Right lung (tissue), 10 donors: ENCODE measurements at places on chromosomes 7 and 10. TPM values are rescaled to one million over a fixed set of nuclear protein-coding genes. Genes with fewer than 3 reads are reported as not detected.

AKR1C8 gene
- polyA plus RNA-seq = not detected

PLPP4 gene
- polyA plus RNA-seq = not detected

ACBD7 gene
- polyA plus RNA-seq = 3.7 TPM

FGL2 gene
- polyA plus RNA-seq = 8.9 TPM

CTBP2 gene
- polyA plus RNA-seq = 77.4 TPM

ZNF117 gene
- polyA plus RNA-seq = 77.0 TPM

CDHR1 gene
- 0.31 TPM for polyA plus RNA-seq

BTRC gene
- 22.7 TPM for polyA plus RNA-seq

CDNF gene
- 3.2 TPM for polyA plus RNA-seq

DNA sequence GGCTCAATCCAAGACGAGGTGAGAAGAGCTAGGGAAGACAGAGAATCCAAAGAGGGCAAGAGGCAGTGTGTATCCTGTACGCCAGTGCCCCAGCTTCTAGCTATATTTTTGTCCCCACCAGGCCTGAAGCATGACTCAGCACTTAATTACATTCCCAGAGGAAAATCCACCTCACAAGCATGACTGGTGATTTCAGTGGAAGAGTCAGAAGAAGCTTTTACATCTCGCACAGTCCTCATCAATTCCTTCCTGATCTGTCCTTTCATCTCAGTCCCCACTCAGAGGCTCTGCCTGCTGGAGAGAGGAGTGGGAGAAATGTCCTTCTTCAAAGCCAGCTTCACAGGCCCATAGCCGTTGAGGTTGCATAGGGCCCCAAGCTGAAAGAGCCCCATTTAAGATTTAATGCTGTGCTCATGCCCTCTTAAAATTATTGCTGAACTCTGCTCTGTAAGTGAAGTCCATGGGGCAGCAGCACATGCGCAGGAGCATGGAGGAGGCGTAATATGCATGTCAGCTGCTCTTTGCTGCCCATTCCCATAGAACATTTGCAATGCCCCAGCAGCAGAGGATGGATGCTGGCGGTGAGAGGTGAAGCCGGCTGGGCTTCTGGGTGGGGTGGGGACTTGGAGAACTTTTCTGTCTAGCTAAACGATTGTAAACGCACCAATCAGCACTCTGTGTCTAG lies 39.0 kb upstream of the AOAH start:
- DNase-seq = no peak

- no peak for DNase-seq
Observed at GRCh38 chr10:54470324-54470631, 330.8 kb downstream of the PCDH15 start.

DNA sequence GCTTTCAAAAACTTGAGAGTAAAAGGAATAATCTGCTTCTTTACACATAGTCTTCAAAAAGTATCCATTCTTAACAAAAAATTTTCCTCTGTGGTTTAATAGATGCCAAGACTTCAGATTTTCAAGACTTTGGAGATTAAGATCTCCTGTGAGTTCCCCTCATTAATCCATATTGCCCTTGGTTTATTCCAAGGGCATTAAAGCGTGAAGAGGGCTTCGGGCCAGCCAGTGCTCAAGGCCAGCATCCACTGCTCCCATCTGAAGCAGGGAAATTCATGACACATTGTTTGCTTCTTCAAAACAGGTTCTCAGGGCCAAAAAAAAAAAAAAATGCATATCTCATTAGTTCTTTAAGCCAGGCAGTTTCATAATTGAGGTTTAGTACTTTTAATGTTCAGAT lies 137.3 kb upstream of the RHOBTB1 start:
- DNase-seq = peak; percentile 71

- DNase-seq = no peak
Observed at GRCh38 chr7:17786314-17786852, 153.9 kb downstream of the SNX13 start.

DNA sequence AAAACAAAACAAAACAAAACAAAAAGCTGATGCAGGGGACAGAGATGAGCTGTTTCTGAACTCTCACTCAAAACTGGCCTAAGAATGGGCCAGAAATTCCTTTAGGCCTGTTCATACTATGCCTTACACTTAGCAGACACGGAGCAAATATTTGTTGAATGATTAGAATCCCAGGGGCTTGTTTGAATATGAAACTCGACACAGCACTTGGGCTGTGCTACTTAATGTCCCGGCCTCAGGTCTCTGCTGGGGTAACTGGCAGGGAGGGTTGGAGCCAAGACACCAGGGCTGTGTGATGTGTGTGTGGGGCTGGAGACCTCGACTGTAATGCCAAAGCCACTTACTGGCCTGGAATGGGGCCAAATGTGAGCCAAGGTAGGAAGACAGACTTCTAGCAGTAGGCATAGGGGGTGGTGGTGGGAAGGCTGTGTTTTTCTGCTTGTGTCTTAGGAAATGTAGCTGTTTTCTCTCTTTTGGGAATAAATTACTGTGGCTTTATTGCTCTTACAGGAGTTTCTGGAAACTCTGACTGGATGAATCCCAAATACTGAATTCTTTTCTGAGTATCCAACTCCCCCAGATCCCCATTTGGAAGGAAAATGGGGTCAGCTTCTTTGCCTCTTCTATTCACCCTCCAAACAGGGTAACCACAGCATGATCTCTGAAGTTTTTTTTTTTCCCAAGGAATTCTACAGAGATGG lies 66.7 kb downstream of the EMX2 start:
- peak; percentile 43 for DNase-seq

DNA sequence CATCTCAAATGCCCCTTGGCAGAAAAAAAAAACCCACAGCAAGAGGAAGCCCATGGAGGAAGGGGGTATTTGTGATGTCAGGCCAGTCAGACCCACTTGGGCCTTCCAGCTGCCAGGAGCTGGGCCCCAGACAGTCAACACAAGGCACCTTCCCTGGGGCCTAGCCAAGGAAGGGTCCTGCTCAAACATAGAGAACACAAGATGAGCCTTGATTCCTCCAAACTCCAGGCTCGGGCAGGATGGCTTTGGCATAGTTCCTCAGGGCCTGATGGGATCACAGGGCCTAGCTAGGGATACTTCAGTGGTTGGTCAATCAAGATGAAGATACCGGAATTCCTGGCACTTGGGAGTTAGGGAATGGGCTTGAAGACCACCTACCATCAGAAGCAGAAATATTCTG lies 30.8 kb downstream of the DPCD start:
- DNase-seq = no peak

- no peak for DNase-seq
Observed at GRCh38 chr7:24245362-24245761, 38.6 kb upstream of the NPY start.

GRCh38 chr10:131701131-131701947 lies 199.5 kb upstream of the PPP2R2D start:
- no peak for DNase-seq

- DNase-seq = peak; percentile 19
Observed at GRCh38 chr7:80089366-80089765, 45.3 kb upstream of the GNAI1 start.

DNA sequence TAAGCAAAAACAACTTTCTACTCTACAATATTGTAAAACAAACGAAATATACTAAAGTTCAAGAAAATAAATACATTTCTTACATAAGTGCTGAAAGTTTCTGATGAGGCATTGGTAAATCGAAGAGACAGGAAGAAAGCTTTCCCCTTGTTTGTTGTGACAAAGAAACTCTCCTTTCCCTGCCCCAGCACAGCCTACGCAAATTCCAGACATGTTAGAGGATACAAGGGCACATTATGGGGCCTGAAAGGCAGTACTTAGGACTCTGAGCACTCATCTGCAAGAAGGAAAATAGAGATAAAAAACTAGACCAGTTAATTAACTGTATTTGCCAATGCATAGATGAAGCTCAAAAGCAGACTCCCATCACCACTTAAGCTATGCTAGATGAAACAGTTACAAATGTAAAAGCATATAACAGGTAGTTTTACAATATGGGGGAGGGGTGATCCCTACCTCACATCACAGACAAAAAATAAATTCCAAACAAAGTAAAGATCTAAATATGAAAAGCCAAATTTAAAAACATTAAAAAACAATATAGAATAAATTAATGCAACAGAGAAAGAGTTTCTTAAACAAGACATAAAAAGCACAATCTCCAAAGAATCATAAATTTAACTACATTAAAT lies 21.8 kb downstream of the ARHGAP19 start:
- DNase-seq = no peak

DNA sequence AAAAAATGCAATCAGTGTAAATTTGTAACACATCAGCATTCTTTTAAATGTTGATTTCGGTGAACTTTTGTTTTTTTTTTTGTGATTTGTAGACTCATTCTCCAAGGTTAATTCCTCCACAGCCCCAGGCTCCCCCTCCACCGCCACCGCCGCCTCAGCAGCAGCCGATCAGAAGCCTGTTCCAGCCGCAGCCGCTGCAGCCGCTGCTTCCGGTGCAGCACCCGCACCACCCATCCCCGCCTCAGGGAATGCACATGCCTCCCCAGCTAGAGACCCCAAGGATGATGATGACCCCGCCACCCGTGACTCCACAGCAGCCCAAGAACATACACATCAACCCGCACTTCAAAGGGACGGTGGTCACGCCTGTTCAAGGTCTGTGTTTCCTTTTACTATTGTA lies 66.6 kb downstream of the RBM33 start:
- DNase-seq = no peak

DNA sequence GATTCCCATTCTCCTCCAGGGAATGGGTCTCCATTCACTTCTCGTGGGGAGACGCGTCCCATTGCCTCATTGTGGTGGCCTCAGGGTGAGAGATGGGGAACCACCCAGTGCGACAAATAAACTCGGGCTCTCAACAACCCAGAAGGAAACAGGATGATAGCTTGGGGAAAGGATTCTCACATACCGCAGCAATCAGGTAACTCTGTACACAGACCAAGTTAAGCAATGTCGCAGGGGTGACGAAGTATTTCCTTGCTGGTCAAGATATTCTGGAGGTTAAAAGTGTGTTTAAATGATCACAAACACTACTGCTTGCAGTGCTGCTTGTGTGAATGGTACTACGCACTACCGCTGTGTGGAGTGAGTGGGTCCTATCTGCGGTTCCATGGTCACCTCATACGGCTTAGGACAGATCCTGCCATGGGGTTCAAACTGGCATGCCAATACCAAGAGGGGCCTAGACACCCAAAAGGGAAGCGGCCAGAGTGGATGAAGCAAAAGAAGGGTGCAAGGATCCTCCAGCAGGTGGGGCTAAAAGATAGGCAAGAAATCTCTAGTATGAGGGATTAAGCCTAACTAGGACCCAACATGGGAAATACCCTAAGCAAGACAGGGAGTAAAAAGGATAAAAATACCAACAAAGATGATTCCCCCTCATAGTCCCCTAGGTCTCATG lies 143.8 kb upstream of the TMEM106B start:
- DNase-seq = peak; percentile 19

DNA sequence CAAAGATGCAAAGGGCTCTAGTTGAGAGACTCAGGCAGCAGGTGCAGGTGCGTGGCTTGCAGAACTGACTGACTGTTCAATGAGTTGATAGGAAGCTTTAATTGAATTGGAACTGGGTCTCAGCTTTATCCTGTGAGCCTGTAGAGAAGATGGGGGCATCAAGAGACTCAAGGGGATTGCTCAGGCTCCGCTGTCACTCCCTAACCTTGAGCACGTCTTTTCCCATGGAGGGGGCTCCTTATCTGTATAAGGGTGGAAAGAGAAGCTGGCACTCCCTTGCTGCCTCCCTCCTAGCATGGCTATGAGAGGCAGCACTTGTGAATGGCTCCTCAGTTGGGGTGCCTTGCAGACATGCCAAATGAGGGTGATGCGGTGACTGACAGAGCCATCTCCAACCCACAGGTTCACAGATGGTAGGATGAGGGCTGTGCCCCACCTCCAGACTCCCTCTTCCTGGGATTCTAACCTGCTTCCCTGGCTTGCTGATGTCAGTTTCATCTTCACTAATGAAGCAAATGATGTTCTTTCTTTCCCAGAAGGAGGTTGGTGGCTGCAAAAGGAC lies 12.4 kb upstream of the PLEKHA1 start:
- DNase-seq = no peak

- DNase-seq = no peak
Observed at GRCh38 chr7:79681454-79681853, 228.0 kb upstream of the MAGI2 start.

- no peak for DNase-seq
Observed at GRCh38 chr10:48215486-48216203, 58.9 kb downstream of the FRMPD2 start.

DNA sequence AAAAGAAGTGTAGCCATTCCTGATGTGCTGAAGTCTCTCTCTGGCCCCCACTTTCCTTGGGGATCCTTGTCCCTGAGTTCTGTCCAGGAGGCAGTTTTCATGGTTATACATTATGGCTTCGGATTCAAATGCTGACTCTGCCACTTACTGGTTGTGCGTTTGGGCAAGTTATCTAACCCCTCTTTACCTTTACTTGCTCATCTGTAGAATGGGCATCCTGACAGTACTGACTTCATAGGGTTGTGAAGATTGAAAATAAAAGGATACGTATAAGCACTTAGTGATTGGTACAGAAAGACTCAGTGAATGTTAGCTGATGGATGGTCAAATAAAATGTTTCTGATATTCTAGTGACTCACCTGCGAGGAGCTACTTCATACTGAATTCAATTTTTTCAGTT lies 65.1 kb downstream of the TACR2 start:
- no peak for DNase-seq

DNA sequence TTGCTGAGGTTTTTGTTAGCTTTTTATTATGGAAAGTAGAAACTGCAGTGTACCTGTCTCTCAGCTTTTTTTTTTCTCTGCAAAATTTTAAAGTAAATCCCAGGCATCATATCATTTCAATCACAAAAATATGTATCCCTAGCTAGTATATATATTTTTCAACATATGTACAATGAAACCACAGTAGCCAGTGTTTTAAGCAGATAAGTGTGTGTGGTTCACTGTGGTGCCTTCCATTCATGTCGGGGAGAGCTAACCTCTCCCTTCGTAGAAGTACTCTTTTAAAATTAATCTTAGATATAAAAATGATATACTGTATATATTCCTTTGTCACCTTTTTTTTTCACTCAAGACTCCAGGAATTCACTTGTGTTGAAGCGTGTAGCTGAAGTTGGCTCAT lies 22.7 kb downstream of the CUL1 start:
- DNase-seq = no peak

GRCh38 chr7:133535308-133535707 lies 282.4 kb downstream of the EXOC4 start:
- no peak for DNase-seq

DNA sequence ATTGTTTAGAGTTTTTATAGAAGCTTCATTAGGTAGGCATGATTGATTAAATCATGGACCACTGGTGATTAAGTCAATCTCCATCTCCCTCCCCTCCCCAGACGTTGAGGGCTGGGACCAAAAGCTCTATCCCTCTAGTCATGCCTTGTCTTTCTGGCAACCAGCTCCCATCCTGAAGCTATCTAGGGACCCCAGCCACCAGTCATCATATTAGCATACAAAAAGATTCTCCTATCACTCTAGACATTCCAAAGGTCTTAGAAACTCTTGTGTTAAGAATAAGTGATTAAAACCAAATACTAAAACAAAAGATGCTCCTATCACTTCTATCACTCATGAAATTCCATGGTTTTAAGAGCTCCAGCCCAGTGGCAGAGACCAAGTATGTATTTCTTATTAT lies 178.2 kb downstream of the RAPGEF5 start:
- no peak for DNase-seq

GRCh38 chr10:49324711-49325110 lies 25.7 kb downstream of the C10orf71 start:
- DNase-seq = no peak
